ENCODE measurements at places on chromosomes 1 and 21.

DNA sequence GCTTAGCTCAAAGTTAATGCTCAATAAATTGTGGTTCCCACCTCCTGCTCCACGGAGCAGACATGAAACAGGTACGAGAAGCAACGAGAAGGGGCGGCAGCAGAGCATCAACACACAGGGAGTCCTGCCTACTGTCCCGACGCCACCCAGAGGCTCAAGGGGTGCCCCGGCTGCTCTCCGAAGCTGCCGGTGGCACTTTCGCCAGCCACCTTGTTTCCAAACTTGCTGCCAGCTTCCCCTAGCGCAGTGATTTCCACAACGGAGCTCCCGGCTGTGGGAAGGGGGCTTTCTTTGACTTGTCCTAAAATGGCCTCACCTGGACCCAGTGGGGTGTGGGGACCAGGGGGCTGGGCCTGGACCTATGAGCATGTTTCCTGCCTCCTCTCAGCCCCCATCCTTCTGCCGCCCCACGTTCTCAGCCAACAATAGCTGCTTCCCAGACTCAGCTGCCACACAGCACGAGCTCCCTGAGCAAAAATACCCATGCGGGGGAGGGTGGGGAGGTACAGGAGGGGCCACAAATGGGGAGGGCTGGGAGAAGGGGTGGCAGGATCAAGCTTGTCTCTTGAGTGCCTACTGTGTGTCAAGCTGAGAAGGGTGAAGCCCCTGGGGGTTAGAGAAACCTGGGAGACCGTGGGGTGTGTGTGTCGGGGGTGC is 35.6 kb upstream of the ECE1 start:
- DNase-seq: no peak

DNA sequence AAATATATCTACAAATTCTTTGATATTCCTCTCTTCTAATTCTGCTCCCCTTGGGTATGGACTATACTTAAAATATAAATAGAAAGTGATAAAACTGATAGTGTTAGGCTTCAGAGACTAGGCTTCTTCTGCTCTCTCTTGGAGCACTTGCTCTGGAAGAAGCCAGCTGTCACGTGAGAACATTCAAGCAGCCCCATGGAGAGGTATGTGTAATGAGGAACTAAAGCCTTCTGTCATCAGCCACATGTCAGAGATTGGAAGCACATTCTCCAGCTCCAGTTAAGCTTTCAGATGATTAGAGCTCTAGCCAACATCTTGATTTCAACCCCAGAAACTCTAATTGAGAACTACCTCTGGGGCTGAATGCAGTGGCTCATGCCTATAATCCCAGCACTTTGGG is 34.3 kb downstream of the XKR8 start:
- no peak for DNase-seq

DNA sequence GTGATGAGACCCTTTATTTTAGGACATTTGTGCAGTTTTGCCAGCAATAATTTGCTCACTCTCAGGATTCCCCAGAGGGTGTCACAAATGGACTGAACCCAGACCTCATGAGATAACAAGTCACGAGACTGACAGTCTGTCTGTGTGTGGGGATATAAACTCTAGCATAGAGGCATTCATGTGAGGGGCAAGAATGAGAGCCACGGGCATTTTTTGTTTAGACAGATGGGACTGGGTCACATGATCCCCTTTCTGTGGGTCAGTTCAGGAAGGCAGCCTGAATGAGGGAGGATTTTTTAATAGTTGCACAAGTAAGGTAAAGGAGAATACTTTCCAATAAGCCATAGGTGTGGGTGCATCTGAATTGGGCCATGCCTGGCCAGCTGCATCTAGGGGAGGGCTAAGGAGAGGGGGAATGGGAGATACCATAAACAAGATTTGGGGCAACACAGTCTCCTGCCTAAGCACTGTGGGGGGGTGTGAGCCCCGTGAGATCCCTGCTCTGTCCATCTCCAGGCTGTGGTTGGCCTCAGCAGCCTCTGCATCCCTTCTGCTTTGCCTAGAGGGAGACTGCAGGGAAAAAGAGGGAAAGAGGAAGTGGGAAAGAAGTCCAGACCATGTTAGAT is 66.6 kb downstream of the NAV1 start:
- no peak for DNase-seq

- DNase-seq: no peak
These were observed 691 bp upstream of the KIFAP3 start for GRCh38 chr1:170075186-170075585.

DNA sequence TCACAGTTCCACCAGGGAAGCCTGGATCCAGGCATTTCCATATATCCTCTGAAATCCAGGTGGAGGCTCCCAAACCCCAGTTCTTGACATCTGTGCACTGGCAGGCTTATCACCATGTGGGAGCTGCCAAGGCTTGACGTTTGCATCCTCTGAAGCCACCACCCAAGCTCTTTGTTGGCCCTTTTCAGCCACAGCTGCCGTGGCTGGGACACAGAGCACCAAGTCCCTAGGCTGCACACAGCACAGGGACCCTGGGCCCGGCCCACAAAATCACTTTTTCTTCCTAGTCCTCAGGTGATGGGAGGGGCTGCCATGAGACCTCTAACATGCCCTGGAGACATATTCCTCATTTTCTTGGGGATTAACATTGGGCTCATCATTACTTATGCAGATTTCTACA is 22.3 kb downstream of the RNPC3 start:
- DNase-seq: no peak

DNA sequence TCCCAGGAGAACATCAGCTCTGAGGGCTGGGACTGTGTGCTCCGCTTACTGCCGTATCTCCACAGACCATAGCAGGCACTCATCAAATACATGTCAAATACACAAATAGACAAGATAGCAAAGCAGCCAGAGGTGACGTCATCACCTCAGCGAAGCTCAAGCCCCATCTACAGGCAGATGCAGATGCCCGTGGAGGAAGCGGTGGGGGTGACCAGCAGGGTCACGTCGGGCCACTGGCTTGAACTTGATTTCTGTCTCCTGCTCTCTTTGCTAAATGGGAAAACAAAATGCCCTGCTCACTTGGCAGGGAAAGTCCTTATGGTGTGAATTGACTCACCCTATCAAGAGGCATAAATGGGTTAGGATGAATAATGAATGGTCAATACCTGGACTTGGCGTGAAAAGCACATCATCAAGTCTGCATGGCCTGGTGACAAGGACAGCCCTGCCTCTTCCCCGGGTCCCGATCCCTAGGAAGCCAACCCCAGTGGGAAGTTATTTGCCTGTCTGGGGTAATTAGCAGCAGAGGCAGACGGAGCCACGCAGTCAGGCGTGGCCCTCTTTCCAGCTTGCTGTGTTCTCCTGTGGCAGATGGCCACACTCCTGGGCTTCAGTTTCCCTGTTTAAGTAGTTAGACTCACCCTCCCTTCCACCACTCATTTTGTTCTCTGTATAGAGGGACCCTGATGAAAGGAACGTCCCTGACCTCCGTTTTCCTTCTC is 536.0 kb downstream of the NPHP4 start:
- DNase-seq: no peak

DNA sequence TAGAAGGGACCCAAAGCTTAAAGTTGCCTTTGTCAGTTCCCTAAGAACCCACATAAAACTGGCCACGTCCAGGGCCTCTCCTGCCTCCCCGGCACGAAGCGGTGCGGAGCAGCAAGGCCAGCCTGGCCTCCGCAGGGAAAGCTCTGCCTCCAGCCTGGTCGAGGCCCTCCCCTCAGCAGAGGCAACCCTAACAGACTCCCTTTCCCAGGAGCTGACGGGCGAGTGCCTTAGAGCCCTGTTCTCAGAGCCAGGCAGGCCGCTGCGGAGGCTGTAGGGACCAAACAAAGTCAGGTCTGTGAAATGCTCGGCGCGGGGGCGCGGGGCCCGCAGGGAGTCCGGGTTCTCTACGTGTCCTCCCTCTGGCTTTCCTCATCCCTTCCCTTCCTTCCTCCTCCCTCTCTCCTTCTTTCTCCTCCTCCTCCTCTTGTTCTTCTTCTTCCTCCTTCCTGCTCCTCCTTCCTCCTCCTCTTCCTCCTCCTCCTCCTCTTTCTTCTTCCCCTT is 40.7 kb downstream of the RIPK4 start:
- no peak for DNase-seq

GRCh38 chr1:56436912-56437417 is 142.4 kb downstream of the PLPP3 start:
- DNase-seq: no peak

DNA sequence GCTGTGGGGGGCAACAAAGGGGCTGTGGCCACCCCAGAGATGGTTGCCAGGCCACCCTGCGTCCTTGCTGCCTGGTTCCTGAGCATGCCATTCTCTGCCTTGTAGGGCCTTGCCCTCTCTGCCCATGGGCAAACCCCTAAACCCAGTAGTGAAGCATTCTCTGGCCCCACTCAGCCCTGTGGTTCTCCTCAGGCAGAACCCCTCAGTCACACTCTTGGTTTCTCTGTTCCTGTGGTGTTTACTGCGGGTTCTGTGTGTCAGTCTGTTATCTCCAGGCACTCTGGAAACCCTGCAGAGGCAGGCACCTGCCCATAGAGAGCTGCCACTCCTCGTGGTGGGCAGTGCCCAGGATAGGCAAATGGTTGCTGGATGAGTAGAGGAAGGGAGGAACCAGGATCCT is 41.1 kb upstream of the IL19 start:
- DNase-seq: no peak

DNA sequence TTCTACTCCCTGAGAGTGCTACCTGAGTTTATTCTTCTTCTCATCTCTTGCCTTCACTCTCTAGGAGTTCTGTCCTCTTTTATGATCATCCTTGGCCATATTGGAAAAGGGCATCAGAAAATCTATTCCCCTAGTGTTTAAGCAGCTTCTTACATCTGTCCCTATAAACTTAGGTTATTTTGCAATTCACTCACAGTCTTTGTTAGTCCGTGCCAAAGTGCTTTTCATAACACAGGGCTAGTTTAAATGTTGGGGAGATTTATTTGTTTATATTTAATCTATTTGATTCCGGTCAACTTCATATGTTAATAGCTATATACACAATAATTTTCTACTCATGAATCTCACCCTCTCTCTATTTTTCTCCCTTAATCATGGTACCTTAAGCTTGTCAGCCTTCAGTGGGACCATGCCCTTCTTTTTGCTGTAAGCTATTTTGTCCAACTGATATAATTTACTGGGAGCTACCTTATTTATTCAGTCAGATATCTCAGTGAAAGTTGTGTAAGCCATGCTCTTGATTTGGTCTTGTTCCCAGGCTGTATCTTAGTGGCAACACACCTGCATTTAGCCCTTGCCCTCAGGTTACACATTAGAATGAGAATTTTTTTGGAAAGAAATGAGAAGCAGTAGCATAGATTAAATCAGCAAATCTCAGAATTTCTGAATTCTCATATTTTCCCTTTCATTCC is 106.3 kb upstream of the SMYD2 start:
- no peak for DNase-seq

- no peak for DNase-seq
These were observed 134.7 kb downstream of the HLX start for GRCh38 chr1:221013691-221014660.

GRCh38 chr1:7116001-7116400 is 330.7 kb downstream of the CAMTA1 start:
- no peak for DNase-seq

DNA sequence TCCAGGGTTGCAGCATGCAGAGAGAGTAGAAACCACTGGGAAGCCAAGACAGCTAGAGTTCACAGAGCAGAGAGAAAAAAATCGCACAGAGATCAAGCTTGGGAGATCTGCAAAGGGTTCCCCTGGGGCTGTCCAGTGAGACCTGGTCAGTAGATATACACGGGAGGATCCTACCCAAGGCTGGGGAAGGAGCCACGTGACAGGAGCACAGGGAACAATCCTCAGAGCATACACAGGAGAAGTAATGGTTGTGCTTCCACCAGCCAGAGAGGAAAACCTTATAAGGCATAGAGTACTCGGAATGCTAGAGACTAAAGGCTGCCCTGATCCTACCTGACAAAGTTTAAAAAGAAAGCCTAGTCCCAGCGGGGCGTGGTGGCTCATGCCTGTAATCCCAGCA is 53.9 kb downstream of the GABPA start:
- no peak for DNase-seq

GRCh38 chr1:104921525-104921924 is 1171.8 kb downstream of the AMY1C start:
- DNase-seq: peak; percentile 25

DNA sequence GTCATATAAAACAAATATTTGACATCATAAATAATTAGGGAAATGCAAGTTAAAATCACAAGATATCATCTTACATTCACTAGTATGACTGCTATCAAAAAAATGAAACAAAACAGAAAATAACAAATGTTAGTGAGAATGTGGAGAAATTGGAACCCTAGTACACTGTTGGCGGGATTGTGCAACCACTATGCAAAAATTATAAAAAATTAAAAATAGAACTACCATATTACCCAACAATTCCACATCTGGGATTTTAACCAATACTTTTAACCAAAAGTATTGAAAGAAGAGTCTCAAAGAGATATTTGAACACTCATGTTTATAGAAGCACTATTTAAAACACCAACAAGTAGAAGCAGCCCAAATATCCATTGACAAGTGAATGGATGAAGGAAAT is 797.2 kb upstream of the ADAMTS5 start:
- no peak for DNase-seq

GRCh38 chr1:183467687-183468086 is 4.6 kb upstream of the SMG7 start:
- DNase-seq: no peak

GRCh38 chr1:47438165-47439016 is 547 bp downstream of the FOXD2 start:
- DNase-seq: no peak

GRCh38 chr1:111571987-111572386 is 47.6 kb upstream of the RAP1A start:
- DNase-seq: peak; percentile 79

- no peak for DNase-seq
These were observed 11.9 kb downstream of the EXTL2 start for GRCh38 chr1:100882698-100883097.

DNA sequence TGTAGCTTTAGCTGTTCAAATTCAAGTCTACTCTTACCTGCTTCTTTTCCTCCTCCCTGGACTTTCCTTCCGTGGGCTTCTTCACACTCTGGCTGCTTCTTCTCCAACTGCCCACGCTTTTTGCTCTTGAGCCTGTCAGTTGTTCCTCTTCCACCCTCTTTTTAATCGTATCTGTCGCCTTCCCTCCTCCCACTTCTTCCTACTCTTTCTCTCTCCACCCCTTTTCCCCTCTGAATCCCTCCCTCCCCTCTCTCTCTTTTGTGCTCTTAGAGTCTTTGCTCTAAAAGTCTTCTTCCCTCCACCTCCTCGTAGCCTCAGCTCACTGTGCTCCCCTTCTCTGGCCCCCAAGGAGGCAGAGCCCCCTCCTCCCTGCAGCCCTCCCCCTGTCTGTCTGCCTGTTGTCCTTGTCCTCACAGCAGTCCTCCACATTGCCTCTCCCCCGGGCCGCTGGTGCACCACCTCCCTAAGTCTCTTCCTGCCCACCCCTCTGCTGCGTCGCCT is 12.9 kb upstream of the GJA5 start:
- DNase-seq: no peak

- DNase-seq: no peak
These were observed 8.9 kb upstream of the RGS1 start for GRCh38 chr1:192566657-192567056.

DNA sequence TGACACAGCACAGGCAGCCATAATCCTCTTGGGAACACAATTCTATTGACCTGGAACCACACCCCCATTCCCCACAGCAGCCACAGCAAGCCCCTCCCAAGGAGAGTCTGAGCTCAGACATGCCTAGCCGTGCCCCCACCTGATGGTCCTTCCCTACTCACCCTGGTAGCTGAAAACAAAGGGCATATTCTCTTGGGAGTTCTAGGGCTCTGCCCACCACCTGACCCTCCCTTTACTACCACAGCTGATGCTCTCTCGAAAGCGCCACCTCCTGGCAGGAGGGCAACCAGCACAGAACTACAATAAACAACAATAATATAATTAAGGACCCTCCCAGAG is 184.8 kb upstream of the COA6 start:
- DNase-seq: no peak

- no peak for DNase-seq
These were observed 44.2 kb downstream of the CAPN8 start for GRCh38 chr1:223621312-223621734.
